ENCODE measurements at places on chromosomes 16 and 17.
A peak's percentile ranks its signal among the peaks of the same experiment; 100 is the strongest.

- peaks cover 55% of the 10 kb centered on the region for H3K36me3 ChIP-seq
- peak overlapping the region; percentile 89 for H3K27ac ChIP-seq
- H3K4me3 ChIP-seq: peak overlapping the region; percentile 87
- DNase-seq: peak; percentile 18
- H3K27me3 ChIP-seq: no peaks in the 10 kb centered on the region
- H3K4me1 ChIP-seq: peaks cover 88% of the 10 kb centered on the region
Observed at GRCh38 chr17:78748048-78748729, 33.9 kb downstream of the CYTH1 start.

GRCh38 chr16:81709016-81709900 lies 69.8 kb upstream of the PLCG2 start:
- H3K4me3 ChIP-seq: no peak overlapping the region
- no peak overlapping the region for H3K27ac ChIP-seq
- peaks cover 5% of the 10 kb centered on the region for H3K4me1 ChIP-seq

DNA sequence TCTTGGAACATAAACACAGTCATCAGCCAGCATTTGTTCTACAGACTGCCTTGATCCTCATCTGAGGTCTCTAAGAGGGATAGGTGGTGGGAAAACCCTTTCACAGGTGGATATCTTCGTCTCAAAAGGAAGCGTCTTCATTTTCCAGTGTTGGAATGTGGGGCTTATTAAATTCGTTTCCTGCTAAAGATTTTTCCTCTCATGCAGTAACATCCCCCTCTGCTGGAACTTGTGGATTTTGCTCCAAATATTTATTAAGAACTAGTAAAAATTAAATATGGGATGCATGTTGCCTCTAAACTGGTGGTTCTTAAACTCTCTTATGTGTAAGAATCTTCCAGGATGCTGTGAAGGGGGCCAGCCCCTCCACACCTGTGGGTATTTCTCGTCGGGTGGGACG lies 20.1 kb upstream of the MLYCD start:
- no peaks in the 10 kb centered on the region for H3K4me1 ChIP-seq
- peaks cover 45% of the 10 kb centered on the region for H3K27me3 ChIP-seq
- no peaks in the 10 kb centered on the region for H3K36me3 ChIP-seq

DNA sequence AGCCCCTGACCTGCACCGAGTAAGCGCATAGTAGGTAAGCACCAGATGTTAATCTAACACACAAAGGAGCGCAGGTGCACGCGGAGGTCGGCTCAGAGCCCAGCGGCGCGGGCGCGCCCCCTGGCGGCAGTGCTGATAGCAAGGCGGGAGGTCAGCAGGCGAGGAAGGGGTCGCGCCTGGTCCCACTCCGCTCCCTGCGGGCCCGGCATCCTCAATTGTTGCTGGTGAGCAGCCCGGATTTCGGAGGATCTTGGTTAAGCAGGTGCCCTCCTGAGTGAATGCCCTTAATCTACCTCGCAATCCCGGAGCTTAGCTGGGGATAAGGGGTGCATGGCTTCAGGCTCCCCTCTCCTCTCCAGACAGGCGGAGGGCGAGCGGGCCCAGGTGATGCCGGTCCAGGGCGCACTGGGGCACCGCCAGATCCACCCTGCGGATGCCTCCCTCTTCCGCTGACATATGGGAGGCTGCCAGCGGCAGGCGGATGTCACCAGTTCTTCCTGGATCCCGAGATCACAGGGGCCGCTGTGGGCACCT lies 4.0 kb upstream of the WNT3 start:
- no peak overlapping the region for H3K27ac ChIP-seq
- DNase-seq: no peak
- H3K4me3 ChIP-seq: no peak overlapping the region
- H3K4me1 ChIP-seq: peaks cover 21% of the 10 kb centered on the region
- H3K27me3 ChIP-seq: peaks cover 45% of the 10 kb centered on the region

DNA sequence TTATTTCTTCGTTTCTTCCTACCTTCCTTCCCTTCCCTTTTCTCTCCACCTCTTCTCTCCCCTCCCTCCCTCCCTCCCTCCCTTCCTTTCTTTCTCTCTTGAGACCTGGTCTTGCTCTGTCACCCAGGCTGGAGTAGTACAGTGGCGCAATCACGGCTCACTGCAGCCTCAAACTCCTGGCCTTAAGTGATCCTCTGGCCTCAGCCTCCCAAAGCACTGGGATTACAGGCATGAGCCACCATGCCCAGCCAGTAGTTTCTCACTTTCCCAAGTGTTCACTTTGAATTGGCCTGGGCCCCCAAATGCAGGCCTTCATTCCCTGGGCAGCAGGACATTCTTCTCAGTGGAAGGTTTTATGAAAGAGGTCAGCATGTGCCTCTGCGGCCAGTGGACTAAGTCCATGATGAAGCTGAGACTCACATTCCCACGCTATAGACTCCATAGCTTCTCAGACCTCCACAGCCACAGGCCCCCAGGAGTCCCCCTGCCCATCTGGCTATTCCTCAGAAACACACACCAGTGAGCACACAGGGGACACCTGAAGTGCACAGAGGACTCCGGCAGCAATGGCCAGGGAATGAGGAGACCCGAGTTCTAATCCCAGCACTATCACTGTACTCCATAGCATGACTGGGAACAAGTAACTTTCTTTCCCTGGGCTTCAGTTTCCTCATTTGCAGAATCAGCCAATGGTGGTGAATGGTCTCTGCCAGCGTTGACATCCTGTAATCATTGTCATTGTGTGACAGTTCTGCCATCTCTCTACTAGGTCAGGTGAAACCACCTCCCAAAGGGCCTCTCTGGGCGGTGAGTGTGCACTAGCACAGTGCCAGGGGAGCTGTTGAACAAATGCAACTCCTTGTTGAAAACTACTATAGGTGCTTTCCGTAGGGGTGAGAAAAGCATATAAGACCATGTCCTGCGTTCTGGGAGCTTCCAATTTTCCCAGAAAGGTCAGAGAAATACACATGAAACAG lies 69.2 kb upstream of the TBX2 start:
- no peak overlapping the region for H3K4me3 ChIP-seq
- no peaks in the 10 kb centered on the region for H3K36me3 ChIP-seq
- DNase-seq: no peak
- peak overlapping the region; percentile 67 for H3K27ac ChIP-seq
- H3K4me1 ChIP-seq: no peaks in the 10 kb centered on the region

- H3K4me3 ChIP-seq: no peak overlapping the region
- no peak overlapping the region for H3K27ac ChIP-seq
Observed at GRCh38 chr16:23225634-23226033, 43.1 kb downstream of the SCNN1G start.

- H3K4me1 ChIP-seq: peaks cover 2% of the 10 kb centered on the region
- H3K4me3 ChIP-seq: no peak overlapping the region
- peaks cover 74% of the 10 kb centered on the region for H3K36me3 ChIP-seq
- no peaks in the 10 kb centered on the region for H3K27me3 ChIP-seq
- no peak overlapping the region for H3K27ac ChIP-seq
Observed at GRCh38 chr16:23663918-23664317, 14.8 kb upstream of the PLK1 start.

DNA sequence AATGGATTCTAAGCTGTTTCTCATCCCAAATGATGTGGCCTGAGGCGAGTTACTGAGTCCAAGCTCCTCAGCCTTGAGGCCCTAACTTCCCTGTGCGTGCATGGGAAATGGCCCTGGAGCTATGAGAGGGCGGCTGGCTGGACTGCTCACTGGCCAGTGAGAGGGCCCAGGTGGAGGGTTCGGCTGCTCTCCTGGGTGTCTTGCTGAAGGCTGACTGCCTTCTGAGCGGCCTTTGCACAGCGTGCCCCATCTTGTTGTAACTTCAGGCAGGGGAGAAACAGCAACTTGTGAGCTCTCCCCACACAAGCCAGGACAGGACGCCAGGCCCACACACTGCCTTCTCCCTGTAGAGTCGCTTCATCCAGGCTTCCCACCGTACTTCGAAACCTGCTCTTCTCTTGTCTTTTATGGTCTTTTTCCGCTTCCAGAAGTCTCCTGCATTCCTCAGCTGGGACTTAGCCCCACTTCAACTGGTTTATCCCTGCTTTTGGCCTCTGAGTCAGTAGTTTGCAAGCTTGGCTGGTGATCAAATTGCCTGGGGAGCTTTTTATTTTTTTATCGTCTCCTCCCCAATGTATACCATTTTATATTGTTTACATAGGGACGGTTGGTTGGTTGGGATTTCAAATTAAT lies 13.3 kb downstream of the CDH3 start:
- no peak overlapping the region for H3K27ac ChIP-seq
- H3K4me1 ChIP-seq: no peaks in the 10 kb centered on the region
- peaks cover 60% of the 10 kb centered on the region for H3K27me3 ChIP-seq
- no peaks in the 10 kb centered on the region for H3K36me3 ChIP-seq

DNA sequence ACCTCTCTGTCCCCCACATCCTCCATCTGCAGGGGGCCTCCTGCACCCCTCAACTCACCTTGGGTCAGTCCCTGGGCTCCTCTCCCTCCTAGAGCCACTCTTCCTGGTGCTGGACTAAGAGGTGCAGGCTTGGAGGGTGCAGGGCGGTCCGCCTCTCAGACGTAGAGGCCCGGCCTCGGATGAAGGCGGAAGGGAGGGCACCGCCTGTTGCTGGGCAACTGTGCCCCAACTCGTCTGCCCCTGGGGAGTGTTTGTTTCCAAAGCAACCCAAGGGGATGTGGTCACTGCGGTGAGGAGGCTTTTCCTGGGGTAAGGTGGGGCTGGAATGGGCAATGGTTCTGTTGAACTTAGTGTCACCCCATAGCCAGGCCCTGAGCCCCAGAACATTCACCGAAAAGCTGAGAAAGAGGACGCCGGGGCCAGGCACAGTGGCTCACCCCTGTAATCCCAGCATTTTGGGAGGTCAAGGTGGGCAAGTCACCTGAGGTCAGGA lies at the start of gene C16orf54:
Gene C16orf54 (minus strand): TSS at position 138 of the 493 bp plus-strand sequence. CDS start 1,039 bp downstream, outside the sequence.
- peak; percentile 94 for DNase-seq
- peaks cover 54% of the 10 kb centered on the region for H3K4me1 ChIP-seq
- peaks cover 61% of the 10 kb centered on the region for H3K36me3 ChIP-seq
- H3K27me3 ChIP-seq: no peaks in the 10 kb centered on the region
- H3K4me3 ChIP-seq: peak within 1 kb of the TSS; percentile 87

All from effector memory CD8-positive, alpha-beta T cell (primary cell).